ENCODE measurements at places on chromosomes 1 and 21.

DNA sequence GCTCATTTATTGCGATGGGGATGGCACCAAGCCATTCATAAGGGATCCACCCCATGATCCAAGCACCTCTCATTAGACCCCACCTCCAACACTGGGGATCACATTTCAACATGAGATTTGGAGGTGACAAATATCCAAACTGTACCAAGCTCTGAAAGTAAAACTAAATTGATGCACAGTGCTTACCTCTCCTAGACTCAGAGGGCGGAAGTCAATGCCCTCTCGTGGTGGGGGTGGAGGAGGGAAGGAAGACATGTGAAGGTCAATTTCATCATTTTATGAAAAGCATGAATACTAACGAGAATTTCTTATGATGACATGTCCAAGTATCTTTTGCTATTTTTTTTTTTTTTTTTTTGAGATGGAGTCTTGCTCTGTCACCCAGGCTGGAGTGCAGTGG lies 120.0 kb downstream of the PGBD5 start:
- DNase-seq: no peak

DNA sequence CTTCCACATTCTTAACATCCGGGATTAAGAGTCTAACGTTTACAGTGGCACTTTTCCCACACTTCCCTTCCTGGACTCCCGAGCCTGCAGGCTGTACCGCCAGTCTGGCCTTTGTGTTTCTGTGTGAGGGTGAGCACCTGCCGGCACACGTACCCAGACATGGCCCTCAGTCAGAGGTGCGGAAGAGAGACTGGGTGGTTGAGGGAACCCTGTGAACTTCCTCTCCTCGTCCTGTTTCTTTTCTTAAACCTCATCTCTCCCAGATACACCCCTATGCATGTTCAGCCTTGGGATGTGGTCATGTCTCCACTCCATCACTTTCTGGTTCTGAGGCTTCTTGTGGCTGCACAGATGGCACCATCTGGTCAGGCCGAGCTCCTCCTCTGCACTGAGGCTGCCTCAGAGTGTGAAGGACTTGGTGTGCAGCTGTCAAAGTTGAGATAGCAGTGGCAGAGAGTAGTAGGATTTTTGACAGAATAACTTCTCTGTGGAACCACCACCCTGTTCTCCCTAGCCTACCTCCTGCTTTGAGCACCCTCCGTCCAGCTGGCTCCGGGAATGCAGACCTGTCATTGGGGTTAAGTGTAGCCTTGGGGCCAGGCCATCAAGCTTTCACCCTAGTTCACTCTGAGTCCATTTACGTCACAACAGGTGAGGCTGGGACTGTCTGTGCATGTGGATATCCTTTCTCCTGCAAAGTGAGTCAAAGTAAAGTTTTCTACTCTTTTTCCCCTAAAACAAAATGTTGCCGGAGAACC lies 31.4 kb downstream of the VASH2 start:
- DNase-seq: no peak

DNA sequence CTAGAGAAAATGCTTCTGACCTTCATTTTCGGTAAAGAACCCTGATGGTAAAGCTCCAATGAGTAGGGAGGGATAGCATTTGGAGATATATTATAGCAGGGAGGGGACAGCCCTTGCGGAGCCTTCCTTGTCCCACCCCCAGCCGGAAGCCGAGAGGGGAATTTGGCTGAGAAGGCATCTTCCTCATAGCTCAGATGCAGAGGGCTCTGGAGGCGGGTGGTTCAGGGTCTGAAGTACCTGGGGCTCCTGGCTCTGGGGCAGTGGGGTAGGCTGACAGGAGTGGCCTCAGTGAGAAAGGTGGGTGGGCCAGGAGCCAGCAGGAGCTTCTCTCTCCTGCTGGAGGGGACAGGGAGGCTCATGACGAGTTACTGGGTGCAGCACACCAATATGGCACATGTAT lies 88.0 kb upstream of the IFFO2 start:
- DNase-seq: no peak

- peak; percentile 28 for DNase-seq
Observed at GRCh38 chr21:45290948-45291612, 3.4 kb upstream of the POFUT2 start.

DNA sequence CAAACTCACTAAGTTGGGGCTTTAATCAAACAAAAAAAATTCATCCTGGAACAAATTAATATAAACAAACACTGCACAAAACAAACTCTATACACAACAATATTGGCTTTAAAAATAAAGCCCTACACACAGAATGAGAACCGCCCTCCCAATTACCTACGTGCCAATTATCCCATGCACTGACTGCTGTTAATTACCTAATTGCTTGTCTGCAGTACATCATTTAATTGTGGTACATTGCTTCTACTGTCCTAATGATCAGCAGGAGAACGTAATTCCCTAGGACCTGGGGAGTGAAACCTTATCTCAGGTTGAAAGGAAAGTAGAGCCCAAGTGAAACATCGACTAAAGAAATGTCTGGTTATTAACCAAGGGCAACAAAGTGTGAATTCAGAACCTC lies 364.5 kb downstream of the KCNH1 start:
- DNase-seq: no peak

DNA sequence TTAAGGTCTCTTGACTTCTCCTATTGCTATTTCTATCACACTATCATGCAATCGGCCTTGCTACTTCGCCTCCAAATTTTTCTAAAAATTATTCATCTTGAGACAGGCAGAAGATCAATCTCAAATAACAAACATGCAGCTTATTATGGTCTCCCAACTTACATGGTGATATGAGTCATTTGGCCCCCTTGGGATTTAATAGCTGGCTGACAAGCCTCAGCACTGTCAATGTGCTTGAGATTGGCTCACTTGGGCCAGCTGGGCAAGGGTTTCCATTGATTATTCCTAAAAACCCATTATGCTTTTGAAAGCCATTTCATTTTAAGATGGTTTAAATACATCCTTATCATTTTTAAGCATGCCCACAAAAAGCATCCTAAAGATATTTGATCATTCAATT lies 224.5 kb upstream of the NFIA start:
- DNase-seq: no peak

DNA sequence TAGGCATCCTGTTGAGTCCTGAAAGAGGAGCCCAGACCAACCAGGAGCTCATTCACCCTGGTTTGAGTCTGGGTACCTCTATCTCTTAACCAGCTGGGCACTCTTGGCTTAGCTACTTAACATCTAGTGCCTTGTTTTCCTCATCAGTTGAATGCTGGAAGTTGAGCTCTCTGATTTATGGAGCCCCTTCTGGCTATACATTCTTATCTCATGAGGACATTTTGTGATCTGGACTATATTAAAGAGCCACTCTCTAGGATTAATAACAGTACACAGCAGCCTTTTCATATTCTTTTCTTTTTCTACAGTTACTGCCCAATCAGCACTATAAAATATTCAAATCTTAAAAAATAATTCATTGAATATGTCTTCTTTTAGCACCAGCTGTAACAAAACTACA lies 296.9 kb upstream of the RUNX1 start:
- no peak for DNase-seq

DNA sequence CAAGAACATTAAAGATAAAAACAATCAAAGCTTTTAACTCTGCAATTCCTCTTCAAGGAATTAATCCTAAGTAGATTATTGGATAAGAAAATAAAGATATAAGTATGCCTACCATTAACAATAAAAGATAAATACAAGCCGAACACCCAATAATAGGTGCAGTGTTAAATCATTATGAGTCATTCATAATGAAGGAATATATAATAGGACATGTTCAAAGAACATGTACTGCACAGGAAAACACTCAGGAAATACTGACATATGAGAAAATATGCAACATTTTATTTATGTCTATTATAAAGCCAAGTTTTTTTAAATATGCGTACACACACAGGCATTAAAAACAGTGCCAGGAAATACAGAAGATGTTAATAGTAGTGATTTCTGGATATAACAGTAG lies 11.1 kb upstream of the EXO1 start:
- no peak for DNase-seq

- no peak for DNase-seq
Observed at GRCh38 chr1:93771843-93772242, 90.2 kb upstream of the BCAR3 start.

- DNase-seq: no peak
Observed at GRCh38 chr1:116743535-116743934, 10.7 kb upstream of the CD2 start.

- DNase-seq: no peak
Observed at GRCh38 chr1:159664247-159664646, 50.1 kb downstream of the CRP start.

DNA sequence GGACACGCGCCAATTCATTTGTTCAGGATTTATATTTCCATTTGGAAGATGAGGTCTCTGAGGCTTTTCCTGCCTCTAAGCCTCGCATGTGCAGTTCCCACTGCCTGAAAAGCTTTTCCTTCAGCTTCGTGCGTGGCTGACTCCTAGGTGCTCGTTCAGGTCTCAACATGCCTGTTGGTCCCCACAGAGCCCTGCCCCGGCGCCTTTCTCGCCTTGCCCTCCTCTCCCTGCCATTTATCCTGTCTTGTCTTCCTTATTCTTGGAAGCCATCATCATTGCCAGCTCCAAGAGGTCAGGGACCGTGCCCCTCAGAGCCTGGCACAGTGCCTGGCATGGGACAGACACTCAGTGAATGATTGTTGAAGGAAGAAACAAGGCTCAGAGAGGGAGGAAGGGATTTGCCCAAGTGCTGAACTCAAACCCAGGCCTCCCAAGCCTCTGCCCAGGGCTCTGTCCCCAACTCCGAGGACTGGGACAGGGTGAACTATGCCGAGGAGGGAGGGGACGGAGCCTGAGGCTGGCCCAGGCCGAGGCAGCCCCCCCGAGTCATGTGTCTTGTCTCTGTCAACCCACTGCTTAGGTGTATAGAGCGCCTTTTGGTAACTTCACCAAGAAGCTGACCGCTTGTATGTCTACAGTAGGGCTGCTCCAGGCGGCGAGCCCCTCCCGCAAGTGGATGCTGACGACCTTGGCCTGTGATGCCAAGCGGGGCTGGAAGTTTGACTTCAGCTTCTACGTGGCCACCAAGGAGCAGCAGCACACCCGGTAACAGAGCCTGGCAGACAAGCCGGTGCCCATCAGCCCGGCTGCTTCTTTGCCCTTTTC lies 47.3 kb downstream of the DISP3 start:
- no peak for DNase-seq

GRCh38 chr1:12764016-12764415 lies 9.5 kb upstream of the PRAMEF12 start:
- DNase-seq: no peak

- DNase-seq: no peak
Observed at GRCh38 chr21:33892853-33893252, 22.8 kb downstream of the ATP5PO start.

- no peak for DNase-seq
Observed at GRCh38 chr1:46285730-46286477, 17.5 kb downstream of the LRRC41 start.

GRCh38 chr1:29441916-29442668 lies 205.8 kb downstream of the PTPRU start:
- DNase-seq: peak; percentile 12

DNA sequence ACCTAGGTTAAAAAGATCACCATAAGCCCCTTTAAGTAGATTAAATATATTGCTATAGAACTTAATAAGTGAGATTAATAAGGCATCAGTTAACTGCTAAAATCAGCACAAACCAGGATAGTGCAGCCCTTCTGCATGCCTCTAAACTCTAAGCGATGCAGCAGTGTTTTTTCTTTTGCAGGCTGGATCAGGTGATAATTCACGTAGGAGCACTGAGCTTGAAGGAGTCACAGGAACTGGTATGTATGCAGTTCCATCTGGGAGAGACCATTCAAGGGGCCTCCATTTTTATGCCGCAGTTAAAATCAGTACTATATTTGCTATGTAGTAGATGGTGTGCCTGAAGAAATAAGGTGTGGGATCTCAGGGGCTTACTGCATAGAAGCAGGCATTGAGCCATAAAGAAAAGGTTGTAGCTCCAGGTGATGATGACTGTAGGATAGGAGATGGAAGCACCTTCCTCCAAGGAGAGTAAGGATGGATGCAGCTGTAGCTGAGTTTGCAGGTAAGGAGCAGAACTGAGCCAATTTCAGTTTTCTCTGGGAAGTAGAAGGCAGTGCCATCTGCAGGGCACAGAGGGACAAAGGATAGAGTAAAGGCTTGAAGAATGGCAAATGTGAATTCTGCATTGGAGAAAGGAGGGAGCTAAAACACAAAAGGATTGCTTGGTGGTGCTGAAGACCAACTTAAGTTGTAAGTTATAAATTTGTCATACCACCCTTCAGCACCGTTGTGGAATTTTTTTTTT lies 22.6 kb downstream of the NPL start:
- DNase-seq: no peak

DNA sequence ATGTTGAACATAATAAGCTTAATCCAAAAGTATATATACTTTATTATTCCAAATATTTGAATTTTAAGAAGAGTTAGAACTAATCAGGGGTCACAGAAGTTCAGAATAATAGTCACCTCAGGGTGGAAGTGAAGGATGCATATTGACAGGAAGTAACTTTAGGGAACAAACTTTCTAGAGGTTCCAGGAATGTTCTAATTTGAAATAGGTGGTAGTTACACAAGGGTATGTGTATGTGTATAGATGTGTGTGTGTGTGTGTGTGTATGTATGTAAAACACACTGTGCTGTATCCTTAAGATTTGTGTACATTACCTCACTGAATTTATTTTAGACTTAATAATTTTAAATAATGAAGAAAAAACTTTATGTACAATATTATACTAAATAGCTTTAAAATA lies 110.4 kb downstream of the ACBD6 start:
- DNase-seq: no peak

DNA sequence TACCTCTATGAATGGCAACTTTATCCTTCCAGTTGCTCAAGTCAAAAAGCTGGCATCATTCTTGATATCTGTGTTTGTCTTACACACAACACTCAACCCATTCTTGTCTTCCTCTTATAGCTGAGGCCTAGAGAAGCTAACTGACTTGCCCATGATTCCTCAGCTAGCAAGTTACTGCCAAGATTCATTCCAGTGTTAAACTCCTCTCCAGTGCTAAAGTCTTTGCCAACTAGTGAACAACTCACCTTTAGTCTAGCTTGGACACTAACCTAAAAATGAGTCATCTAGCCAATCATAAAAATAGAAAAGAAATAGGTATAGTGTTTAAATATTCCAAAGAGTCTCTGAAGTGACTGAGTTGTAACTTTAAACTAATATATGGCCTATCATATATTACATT lies 45.6 kb upstream of the RGS2 start:
- DNase-seq: no peak

DNA sequence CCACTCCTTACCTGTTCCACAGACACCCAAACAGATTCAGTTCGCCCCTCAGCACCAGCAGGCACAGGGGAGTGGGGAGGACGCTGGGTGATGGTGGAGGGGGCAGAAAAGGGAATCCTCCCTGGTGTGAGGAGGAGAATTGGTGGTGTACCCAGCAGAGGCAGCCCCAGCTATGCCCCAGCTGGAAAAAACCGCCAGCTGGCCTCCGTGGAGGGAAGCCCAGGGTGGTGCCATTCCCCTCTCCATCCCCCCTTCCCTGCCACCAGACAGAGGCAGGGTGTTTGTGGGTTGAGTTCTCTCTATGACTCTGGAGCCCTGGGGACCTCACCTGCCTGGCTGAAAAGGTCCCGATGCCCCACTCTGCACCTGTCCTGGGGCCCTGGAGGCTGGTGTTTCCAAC lies 27.9 kb downstream of the OPTC start:
- no peak for DNase-seq

Data from liver (tissue), 10 donors.